Left renal pelvis (tissue), 4 donors: ENCODE measurements at places on chromosomes 12 and 14. TPM values are rescaled to one million over a fixed set of nuclear protein-coding genes. Genes with fewer than 3 reads are reported as not detected.

Gene NOVA1
- 31.9 TPM for polyA plus RNA-seq

Gene NXPH4
- 6.5 TPM for polyA plus RNA-seq

Gene LYZ
- polyA plus RNA-seq, result 23.2 TPM

Gene ING4
- polyA plus RNA-seq, result 118 TPM

Gene SDR9C7
- polyA plus RNA-seq, result 0.27 TPM

DNA sequence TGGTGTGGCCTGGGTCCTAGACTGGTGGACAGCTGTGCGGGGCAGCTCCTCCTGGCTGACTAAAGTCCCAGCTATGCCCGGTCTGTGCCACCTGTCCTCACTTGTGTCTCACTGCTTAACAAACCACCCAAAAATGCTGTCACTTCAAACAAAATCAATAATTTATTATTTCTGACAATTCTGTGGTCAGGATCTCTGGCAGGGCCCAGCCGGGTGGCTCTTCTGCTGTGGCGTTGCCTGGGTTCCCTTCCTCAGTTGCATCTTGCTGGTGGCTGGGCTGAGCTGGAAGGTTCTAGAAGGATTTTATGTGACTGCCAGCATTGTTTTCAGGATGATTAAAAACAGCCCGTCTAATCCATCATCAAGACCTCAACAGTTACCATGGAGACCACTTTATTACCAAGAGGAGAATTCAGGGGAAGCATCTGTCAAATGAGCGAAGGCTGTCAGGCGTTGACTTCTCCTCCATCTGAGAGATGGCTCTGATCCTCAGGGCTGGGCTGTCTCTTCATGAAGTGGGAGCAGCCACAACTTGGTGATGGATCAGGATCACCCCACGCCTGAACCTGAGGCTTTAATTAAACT, 280.6 kb upstream of the SFSWAP start:
- no peak for DNase-seq

DNA sequence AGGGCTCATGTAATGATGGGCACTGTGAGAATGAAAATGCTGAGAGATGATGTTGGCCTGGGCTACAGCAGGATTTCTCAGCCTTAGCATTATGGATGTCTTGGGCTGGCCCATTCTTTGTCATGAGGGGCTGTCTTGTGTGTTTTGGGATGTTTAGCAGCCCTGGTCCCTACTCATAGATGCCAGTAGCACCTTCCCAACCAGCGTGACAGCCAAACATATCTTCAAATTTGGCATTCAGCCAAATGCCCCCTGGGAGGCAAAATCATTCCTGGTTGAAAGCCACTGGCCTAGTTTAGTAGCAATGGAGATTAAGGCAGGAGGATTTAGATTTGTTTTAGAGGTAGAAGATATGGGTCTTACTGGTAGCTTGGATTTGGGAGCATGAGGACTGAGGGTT, 26.6 kb downstream of the UBE3B start:
- DNase-seq, result no peak

GRCh38 chr12:116710370-116711150, 27.3 kb downstream of the SPRING1 start:
- DNase-seq, result no peak

DNA sequence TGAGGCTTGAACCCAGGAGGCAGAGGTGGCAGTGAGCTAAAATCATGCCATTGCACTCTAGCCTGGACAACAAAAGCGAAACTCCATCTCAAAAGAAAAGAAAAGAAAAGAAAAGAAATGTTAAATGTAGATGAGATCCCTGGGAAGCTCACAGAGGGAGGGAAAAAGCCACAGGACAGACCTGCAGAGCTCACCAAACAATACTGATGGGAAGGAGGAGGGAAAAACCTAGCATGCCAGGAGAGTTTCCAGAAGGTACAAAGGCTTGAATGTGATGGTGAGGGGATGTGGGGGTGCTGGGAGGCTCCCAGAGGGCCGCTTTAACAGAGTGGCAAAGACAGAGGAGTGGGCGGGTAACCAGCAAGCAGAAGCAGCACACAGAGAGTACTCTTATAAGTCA, 72.3 kb downstream of the PTPN21 start:
- DNase-seq, result no peak

GRCh38 chr12:79373896-79374499, 316.8 kb downstream of the PAWR start:
- no peak for DNase-seq

GRCh38 chr12:6828781-6829535, 751 bp downstream of the P3H3 start:
- no peak for DNase-seq

- DNase-seq, result no peak
These were observed 1.2 kb upstream of the LAG3 start for GRCh38 chr12:6771091-6771495.

DNA sequence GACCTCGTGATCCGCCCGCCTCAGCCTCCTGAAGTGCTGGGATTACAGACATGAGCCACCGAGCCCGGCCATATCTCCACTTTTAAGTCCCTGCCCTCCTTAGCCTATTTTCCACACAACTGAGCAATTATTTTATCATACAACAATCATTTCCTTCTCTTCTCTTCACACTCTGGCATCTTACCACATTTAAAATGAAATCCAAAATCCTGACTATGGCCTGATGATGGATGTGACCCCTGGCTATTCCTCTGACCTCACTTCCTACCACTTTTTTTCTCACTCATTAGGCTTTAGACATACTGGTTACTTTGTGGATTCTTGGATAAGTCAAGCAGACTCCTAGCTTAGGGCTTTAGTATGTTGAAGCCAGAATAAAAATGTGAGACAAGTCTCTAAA, 21.9 kb upstream of the EID3 start:
- DNase-seq, result no peak

- no peak for DNase-seq
These were observed 1009.4 kb downstream of the BCL11B start for GRCh38 chr14:98262566-98262965.

- no peak for DNase-seq
These were observed 90.7 kb upstream of the MYL2 start for GRCh38 chr12:111010916-111011657.

DNA sequence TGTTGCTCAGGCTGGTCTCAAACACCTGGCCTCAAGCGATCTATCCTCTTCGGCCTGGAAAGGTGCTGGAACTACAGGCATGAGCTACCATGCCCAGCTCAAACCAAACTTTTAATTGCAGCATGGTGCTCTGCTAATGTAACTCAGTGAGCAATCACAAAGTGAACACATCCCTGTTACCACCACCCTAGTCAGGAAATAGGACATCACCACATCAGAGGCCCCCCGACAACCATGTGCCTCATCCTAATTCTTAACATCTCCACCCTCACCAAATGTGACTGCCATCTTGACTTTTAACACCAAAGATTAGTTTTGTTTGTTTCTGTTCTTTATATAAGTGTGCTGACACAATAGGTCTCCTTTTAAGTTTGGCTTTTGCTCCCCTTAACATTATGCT, 22.8 kb upstream of the SDR39U1 start:
- no peak for DNase-seq

- DNase-seq, result no peak
These were observed 80.1 kb downstream of the STAB2 start for GRCh38 chr12:103667125-103667524.

- DNase-seq, result no peak
These were observed 216.7 kb downstream of the MED13L start for GRCh38 chr12:116060764-116061163.

- no peak for DNase-seq
These were observed 50.9 kb downstream of the TRAF3 start for GRCh38 chr14:102828151-102828550.

DNA sequence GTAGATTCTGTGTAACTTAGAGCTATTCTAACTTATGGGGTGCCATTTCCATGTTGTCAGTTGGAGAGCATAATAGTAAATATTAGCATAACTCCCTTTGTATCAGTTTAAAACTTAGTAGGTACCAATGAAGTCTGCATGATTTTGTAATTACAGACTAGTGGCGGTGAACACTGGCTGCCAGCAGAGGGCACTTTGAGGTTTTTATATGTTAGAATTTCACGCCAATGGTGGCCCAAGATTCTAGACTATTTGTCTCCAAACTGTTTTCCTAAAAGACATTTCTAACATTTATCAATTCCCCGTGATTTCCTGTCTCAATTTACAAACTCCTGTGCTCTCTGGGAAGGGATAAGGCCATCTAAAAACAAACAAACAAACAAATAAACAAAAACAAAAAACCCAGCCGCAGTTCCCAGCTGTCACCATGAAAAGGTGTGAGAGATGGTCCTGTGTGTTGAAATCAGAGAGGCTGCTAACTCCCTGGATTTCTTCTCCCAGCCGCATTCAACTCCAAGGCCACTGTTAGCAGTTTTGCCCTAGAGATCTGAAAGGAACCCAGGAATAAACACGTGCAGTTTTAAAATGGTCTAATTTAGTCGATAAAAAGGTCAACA, 57.6 kb downstream of the BRMS1L start:
- no peak for DNase-seq

- no peak for DNase-seq
These were observed 3.4 kb downstream of the PTHLH start for GRCh38 chr12:27968972-27969623.
